AG04450 (cell line): ENCODE measurements at places on chromosomes 7 and 10. TPM values are rescaled to one million over a fixed set of nuclear protein-coding genes. Genes with fewer than 3 reads are reported as not detected.

- DNase-seq, result no peak
These were observed 5.0 kb upstream of the MSMB start for GRCh38 chr10:46050941-46051623.

The FKBP9 gene
- polyA plus RNA-seq, result 177 and 204 TPM in 2 replicates

The NEUROG3 gene
- not detected in 2 replicates for polyA plus RNA-seq

The AKR1C4 gene
- not detected in 2 replicates for polyA plus RNA-seq

DNA sequence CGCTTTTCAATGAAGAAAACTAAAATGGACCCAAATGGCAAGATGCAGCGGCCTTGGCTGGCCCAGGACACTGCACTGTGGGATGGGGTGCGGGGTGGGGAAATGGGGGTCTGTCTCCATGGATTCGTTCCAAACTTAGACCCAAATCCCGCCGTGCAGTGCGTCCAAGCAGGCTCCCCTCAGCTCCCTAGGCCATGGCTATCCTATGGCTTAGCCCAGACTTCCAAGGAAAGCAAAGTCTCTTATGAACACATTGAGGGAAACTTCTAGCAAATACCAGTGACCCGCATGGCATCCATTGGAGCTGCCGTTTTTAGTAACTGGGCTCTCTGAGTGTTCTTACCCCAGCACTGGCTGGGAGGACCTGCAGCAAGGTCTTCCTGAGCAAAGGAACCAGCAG lies 122.5 kb downstream of the EBF3 start:
- DNase-seq, result no peak

The GRID2IP gene
- polyA plus RNA-seq, result 0.02 TPM in 1 of 2 replicates, not detected in the other

The STK31 gene
- 0.04 and 0.09 TPM in 2 replicates for polyA plus RNA-seq

DNA sequence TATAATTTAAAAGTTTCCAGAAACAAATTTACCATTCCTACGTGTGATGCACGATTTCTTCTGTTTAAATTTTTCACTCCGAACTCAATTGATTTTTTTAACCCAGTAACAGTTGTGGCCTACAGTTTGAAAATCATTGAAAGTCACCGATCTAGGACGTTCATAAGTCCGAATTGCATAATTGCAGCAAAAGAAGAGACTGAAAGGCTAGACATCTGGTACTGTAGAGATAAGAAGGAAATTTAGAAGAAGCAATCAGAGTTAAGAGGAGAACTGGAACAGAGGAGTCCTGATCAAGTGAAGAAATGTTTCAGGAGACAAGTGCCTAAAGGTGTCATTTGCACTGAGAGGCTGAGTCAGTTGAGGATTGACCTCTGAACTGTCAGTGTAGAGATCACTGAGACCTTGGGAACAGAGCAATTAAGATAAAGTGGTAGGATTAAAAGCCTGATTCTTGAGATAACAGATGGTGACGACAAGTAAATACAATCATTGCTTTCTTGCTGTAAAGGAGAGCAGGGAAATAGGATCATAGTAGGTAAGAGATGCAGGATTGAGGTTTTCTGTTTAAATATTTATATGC lies 73.5 kb downstream of the ZFAND4 start:
- no peak for DNase-seq

- DNase-seq, result no peak
These were observed 362.8 kb downstream of the THSD7A start for GRCh38 chr7:11469028-11469745.

The ADAM22 gene
- 0.14 and 0.33 TPM in 2 replicates for polyA plus RNA-seq

GRCh38 chr10:110793886-110794285 lies 77.8 kb upstream of the PDCD4 start:
- DNase-seq, result no peak

- peak; percentile 8 for DNase-seq
These were observed 43.7 kb downstream of the CPVL start for GRCh38 chr7:29102558-29103151.

The FFAR4 gene
- polyA plus RNA-seq, result not detected in 2 replicates

- no peak for DNase-seq
These were observed 61.0 kb downstream of the TRUB1 start for GRCh38 chr10:114998993-114999392.

- DNase-seq, result no peak
These were observed 28.0 kb downstream of the PRSS2 start for GRCh38 chr7:142798451-142799436.

DNA sequence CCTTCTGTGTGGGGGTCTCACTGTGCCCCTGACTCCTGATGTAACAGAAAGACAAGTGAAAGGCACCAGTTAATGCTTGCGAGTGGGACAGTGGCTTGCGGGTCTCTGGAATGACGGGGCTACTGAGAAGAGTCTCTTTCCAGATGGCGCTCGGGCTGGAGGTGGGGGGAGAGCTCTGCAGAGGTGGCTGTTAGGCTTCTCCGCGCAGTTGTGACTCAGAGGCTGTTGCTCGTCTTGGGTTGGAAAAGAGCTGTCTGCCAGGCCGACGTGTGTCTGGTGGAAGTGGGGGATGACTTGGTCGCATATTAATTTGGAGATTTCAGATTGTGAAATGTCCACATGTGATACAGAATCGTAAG lies 27.9 kb upstream of the SH2B2 start:
- no peak for DNase-seq

The CDNF gene
- 1.7 and 2.1 TPM in 2 replicates for polyA plus RNA-seq

DNA sequence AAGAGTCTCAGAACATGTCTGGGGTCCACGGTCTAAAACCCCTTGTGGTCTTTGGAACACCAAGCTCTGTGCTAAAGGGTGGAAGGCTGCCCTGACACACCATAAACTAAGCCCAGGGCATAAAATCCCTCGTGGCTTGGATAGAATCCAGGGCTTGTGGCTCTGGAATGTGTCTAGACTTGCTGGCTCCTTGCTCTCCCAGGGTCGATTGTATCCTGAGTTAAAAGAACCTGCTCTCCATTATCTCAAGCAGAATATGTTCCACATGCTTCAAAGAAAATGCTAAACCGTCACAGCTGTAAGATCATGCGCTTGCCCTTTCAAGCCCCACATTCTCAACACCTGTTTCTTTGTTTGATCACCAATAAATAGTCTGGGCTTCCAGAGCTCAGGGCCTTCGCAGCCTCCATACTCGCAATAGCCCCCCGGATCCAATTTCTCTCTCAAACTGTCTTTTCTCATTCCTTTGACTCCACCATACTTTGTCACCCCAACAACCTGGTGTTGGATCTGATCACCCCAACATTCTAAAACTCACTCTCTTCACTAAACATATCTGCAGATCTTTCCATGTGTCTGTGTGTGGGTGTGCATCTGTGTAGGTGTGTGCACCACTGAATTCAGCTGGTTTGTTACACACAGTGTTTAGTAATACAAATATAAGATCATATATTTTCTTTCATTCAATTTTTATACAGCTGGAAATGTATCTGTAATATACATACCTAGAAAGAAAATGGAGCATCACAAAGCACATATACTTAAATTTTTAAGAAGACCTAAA lies 238.5 kb downstream of the ZMYND11 start:
- DNase-seq, result peak; percentile 16

- no peak for DNase-seq
These were observed 869 bp upstream of the LOXL4 start for GRCh38 chr10:98268694-98269431.

The NUTM2B gene
- polyA plus RNA-seq, result 0.11 TPM in 1 of 2 replicates, not detected in the other

The NYAP1 gene
- polyA plus RNA-seq, result 0.35 and 0.38 TPM in 2 replicates

DNA sequence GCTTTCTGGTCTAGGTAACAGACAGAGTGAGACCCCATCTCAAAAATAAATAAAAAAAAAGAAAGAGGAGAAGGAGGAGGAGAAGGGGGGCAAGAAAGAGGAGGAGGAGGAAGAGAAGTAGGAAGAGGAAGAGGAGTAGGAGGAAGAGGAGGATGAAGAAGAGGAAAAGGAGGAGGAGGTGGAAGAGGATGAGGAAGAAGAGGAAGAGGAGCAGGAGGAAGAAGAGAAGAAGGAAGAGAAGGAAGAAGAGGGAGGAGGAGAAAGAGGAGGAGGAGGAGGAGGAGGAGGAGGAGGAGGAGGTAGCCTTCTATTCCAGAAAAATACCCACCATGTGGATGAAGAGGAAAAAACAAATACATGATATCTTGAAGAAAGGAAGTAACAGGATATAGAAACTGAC lies 172.1 kb downstream of the FRMD4A start:
- DNase-seq, result no peak

DNA sequence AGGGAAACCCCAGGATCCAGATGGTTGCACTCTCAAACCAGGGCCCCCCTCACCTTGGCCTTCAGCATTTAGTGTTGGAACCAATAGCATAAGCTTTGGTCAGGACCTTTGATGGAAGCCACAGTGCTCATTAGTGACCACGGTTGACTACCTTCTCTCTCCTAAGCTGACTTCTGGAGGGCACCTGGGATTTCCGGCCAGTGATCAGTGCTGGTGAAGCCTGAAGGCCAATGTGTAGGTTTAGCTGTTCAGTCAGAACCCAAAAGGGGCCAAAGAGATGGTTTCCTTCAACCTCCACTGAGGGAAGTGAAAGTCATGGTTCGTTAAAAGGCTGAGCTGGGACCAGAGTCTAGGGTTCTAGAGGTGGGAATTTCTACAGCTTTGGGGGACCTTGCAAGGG lies 46.4 kb downstream of the TCF7L2 start:
- no peak for DNase-seq

DNA sequence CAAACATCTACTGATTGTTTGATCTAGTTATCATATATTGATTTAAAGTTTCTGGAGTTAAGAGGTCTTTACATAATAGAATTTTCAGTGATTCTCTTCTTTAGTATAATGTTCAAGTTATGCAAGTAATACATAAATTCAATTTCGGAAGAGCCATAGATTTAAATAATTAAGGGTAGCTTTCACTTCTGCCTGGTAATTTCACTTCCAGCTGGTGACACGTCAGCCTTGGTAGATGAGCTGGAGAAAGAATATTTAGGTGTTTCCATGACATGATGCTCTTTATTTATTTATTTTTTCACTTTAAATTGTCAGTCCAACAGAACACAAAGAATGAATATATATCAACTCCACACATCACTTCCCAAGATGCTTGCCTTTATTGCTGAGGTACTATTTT lies 5.2 kb upstream of the OTUD1 start:
- no peak for DNase-seq
